GM20000 (cell line): ENCODE measurements at places on chromosomes 6 and 20.

DNA sequence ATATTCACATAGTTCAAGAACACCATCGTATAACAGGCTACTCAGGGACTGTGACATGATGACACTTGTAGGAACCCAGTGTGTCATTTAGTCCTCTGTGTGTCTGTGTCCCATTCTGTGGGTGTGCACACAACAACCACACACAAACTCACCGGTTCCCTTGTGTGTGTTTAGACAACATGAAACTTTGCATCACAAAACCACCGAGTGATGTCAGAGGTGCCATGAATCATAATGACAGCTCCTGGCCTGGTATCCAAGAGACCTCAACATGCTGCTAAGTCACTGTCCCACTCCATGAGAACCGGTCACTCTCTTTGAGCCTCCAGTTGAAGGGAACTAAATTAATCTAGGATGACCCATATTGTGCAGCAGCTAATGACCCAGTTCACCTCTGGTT lies 421.3 kb downstream of the PREX1 start:
- no peak for DNase-seq

- no peak for DNase-seq
These were observed 80.0 kb upstream of the TOP1 start for GRCh38 chr20:40948465-40949267.

DNA sequence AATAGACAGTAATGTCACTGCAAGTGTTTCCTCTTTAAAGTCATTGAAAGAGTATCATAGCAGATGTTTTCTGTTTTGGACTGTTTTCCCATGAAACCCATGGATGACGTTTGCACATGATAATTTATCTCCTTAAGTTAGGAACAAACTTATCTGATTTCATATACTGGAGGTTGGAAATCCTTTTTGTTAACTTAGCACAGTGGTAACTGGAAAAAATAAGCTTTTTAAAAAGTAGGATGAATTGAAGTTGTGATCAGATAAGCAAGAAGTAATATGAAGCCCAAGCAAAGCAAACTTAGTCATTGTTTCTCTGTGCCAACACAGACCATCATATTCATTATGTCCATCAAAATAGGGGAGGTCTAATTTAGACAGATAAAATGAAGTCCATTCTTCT lies 61.6 kb downstream of the PLCB4 start:
- DNase-seq, result no peak

- DNase-seq, result peak; percentile 79
These were observed 144.9 kb downstream of the WDR27 start for GRCh38 chr6:169556758-169557548.

GRCh38 chr6:148261470-148261869 lies 81.2 kb upstream of the SASH1 start:
- no peak for DNase-seq

DNA sequence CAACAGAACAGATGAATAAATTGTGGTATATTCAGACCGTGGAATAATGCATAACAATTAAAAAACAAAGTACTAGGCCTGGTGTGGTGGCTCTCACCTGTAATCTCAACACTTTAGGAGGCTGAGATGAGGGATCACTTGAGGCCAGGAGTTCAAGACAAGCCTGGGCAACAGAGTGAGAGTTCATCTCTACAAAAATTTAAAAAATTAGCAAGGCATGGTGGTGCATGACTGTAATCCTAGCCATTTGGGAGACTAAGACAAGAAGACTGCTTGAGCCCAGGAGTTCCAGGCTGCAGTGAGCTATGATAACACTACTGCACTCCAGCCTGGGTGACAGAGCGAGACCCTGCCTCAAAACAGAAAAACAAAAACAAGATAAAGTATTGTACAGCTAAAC lies 16.1 kb upstream of the ASF1A start:
- no peak for DNase-seq

DNA sequence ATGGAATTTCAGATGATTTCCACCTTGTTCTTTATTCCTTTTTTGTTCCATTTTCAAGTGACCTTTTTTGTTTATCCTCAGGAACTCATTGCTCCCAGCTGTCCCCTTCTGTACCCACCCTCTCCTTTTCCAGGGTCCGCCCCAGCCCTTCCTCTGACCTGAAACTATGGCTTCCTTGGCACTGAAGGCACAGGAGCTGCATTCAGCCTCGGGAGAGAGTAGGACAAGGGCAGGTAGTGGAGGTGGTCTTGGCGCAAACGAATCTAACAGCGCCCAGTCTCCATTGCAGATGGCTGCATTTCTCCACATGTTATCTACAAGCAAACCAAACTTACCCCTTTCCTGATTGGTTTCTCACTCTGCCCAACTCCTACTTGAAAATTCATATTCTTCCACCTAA lies 8.8 kb upstream of the ULBP2 start:
- no peak for DNase-seq

- DNase-seq, result no peak
These were observed 64.7 kb upstream of the GATA5 start for GRCh38 chr20:62540504-62540903.

- no peak for DNase-seq
These were observed 67.5 kb upstream of the PRL start for GRCh38 chr6:22364306-22364705.

DNA sequence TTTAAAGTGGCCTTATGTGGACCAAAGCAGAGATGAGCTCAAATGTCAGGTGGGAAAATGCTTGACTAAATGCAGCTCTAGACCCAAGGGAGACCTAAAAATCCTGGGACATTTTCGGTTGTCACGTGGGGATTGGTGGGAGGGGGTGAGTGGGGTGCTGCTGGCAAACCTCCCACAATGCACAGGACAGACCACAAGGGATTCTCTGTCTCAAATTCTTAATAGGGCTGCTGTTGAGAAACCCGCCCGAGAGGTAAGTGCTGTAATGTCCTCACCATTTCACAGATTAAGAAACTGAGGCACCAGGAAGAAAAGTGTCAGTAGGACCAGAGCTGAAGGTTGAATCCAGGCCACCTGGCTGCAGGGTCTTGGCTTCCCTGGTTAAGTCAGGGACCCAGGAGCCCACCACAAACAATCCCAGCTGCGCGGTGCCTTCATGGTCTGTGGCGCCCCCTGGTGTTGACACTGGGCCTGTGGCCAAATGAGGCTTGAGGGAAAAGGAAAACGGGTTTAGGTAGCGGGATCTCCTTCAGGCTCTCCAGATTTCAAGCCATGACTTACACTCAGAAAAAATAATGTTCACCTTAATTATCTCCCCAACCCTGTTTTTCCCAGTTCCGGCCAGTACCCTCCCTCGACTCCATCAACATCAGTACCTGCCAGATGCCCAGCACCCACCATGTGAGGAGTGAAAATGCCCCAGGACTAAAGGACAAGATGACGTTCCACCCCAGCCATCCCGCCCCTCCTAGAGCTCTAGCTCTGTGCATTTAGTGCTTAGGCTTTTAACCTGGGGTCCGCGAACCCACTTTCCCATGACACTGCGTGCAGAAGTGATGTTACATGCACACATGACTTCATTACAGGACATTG lies 7.2 kb downstream of the HLA-G start:
- peak; percentile 32 for DNase-seq

DNA sequence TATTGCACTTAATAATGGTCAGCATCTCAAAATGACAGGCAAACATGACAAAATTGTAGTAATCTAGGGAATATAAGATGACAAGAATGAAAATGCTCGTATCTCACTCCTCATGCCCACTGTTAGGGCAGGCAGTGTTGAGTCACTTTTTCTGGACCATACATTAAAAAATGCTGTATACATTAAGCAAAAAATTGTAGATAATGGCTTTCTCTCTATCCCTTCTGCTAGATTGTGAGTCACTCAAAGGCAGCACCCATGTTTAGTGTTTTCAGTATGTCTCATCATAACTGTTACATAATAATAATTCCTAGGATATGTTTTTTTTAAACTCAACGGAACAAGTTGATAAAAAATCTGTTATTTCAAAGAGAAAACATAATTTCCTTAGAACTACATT lies 199.3 kb downstream of the TENT5A start:
- DNase-seq, result no peak

- DNase-seq, result peak; percentile 73
These were observed 23.2 kb downstream of the TRERF1 start for GRCh38 chr6:42428326-42429041.

GRCh38 chr6:8391934-8392333 lies 43.4 kb downstream of the SLC35B3 start:
- DNase-seq, result no peak

DNA sequence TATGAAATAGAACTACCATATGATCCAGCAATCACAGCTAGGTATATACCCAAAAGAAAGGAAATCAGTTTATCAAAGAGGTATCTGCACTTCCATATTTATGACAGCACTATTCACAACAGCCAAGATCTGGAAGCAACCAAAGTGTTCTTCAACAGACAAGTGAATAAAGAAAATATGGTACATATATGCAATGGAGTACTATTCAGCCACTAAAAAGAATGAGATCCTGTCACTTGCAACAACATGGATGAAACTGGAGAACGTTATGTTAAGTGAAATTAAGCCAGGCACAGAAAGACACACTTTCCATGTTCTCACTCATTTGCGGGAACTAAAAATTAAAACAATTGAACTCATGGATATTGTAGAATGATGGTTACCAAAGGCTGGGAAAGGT lies 15.3 kb downstream of the PCNA start:
- DNase-seq, result no peak

- no peak for DNase-seq
These were observed 69.7 kb downstream of the PDE7B start for GRCh38 chr6:135921188-135921587.

DNA sequence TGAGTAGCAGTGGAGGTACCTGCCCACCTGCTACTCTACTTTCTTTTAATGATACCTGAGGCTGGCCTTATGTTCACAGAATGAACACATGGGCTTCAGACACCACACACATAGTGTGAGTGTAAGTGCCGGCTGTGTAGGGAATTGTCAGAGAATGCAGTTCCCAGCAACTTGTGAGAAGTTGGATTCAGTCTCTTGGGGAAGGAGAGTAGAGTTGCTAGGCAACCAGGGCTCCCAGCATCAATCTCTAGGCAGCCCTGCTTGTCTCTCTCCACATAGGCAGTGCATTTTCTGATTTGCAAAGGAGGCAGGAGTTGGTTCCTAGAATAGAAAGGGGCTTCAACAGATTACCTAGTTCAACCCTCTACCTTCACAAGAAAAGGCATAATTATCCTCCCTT lies 74.1 kb downstream of the BFSP1 start:
- no peak for DNase-seq

- DNase-seq, result no peak
These were observed 23.6 kb downstream of the COL11A2 start for GRCh38 chr6:33168639-33169038.

DNA sequence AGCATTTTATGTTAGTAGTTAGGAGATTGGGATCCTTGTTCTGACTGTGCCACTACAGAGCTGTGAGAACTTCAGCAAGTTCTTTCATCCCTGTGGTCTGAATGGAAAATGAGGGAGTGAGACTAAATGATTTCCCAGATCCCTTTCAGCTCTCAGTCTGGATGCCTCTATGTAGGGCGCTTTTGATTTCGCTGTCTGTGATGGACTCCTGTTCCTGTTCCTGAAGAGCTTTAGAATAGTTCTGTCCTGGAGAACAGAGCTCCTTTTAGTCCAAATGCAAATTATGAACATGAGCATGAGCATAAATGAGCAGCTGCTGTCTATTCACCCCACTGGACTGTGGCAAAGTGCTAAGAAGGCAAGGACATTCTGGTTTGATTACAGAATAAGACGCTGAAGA lies 61.4 kb upstream of the NT5E start:
- DNase-seq, result no peak

- no peak for DNase-seq
These were observed 77.7 kb downstream of the BMP2 start for GRCh38 chr20:6845141-6845540.

DNA sequence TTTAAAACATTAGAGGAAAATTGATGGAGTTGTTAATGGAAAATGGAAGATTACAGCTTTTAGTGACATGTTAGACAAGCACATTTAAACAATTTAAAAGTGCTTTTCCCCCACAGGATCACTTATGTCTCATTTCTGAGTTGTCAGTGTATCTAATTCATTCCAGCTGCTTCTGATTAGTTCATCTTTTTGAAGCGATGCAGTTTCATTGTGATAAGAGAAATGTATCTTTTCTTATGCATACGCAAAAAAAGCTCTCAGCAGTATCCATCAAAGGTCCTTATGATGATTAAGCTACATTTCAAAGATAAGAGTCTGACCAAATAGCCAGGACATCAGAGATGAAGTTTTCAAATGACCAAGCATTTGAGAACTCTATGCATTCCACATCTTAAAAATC lies 572.6 kb upstream of the SYNCRIP start:
- DNase-seq, result no peak

GRCh38 chr6:37971711-37972390 lies 152.3 kb downstream of the ZFAND3 start:
- DNase-seq, result no peak

DNA sequence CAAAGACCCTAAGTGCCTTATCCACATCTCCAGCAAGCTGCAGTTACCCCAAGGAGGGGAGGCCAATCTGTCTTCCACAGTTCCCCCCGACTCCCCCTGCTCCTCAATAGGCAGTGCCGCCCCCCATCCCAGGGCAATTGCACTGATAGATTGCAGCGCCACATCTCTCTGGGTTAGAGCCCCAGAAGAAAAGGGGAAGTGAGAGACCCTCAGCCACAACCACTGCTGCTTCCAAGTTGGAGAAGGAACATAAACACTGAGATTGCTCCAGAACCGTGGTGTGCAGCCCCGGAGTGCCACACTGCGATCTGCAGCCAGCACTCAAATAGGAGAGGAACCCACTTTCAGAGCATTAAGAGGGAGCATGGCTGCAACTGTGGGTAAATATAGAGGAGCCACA lies 101.5 kb downstream of the RWDD2A start:
- DNase-seq, result no peak

DNA sequence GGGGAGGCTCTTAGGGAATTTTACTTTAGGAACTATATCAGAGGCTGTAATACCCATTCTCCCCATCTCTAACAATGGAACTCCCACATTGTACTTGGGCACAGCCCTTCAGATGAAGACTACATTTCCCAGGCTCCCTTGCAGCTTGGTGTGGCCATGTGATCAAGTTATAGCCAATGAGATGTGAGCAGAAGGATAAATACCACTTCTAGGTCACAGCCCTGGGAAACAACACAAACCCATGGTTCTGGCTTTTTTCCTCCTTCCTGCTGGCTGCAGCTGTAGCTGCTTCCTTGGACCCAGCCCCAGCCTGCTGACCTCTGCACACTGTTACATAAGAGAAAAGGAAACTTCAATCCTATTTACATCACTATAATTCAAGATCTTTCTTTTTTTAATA lies 445.9 kb upstream of the JARID2 start:
- peak; percentile 39 for DNase-seq

- DNase-seq, result peak; percentile 8
These were observed 601.2 kb downstream of the DHX35 start for GRCh38 chr20:39563349-39563748.

- DNase-seq, result no peak
These were observed 517.5 kb downstream of the TBC1D32 start for GRCh38 chr6:120816794-120817193.

- no peak for DNase-seq
These were observed 15.0 kb upstream of the IFNGR1 start for GRCh38 chr6:137233911-137234863.

DNA sequence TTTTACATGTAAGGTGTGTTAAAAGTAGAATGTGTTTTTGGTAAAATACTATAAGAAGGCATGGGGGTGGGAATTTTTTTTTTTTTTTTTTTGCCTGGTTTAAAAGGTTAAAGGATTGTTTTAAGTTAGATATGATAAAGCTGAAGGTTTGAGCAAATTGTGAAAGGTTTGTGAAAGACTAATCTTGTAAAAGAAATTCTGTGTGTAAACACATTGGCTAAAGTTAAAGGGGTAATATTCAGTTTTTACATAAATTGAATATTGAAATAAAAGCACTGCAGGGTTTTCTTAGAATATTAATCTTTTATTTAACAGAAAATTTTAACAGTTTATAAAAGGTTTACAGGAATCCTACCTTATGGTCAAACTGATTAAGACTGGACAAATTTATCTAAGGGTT lies 105.7 kb downstream of the DTNBP1 start:
- no peak for DNase-seq

- DNase-seq, result peak; percentile 56
These were observed 152.4 kb downstream of the SOBP start for GRCh38 chr6:107642095-107642860.
